ENCODE measurements at places on chromosomes 11 and 22.

- no peak for DNase-seq
Observed at GRCh38 chr22:43320943-43321900, 21.9 kb downstream of the SCUBE1 start.

DNA sequence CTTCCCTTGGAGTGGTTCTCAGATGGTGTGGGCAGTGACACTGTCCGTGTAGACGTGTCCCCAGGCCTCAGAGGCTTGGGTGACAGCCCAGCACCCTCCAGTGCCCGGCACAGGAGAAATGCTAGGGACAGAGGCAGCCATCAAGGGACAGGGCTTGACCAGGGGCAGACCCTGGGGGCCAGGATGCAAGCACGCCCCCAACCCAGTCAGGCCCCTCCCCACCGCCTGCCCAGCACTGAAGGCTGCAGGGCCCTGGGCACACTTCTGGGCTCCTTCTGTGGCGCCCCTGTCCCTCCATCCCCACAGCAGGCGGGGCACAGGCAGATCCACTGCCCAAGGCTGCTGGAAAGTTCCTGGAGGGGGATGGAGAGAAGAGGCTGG, 11.1 kb downstream of the IGF2 start:
- no peak for DNase-seq

DNA sequence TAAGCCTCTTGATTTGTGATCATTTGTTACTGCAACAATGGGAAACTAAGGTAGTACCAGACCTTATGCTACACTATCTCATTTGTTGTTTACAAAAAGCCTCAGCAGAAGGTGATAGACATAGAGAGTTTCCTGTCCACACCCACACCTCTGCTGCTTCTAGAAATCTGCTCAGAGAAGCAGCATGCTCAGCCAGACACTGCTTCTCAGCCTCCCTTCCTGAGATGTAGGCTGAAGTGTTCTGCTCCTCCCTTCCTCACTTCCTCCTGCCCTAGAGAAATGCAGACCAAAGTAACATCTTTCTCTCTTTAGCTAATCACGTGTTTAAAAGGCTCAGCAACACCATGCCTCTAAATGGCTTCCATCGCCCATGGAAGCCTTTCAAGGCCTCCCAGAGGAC, 88.4 kb downstream of the SLC1A2 start:
- no peak for DNase-seq

DNA sequence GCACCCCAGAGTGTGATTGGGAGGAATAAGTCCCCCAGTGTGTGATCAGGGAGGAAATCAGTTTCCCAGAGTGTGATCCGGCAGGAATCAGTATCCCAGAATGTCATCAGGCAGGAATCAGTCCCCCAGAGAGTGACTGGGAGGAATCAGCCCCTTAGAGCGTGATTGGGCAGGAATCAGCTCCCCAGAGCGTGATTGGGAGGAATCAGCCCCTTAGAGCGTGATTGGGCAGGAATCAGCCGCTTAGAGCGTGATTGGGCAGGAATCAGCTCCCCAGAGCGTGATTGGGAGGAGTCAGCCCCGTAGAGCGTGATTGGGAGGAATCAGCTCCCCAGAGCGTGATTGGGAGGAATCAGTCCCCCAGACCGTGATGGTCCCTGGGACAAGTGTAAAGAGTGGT, 81.1 kb upstream of the EIF3D start:
- no peak for DNase-seq

- DNase-seq, result no peak
Observed at GRCh38 chr11:15585602-15586331, 471.0 kb downstream of the INSC start.

All from HCEC 1CT (cell line).